ENCODE measurements at places on chromosomes 5 and 9. TPM values are rescaled to one million over a fixed set of nuclear protein-coding genes. Genes with fewer than 3 reads are reported as not detected.
A peak's percentile ranks its signal among the peaks of the same experiment; 100 is the strongest.

DNA sequence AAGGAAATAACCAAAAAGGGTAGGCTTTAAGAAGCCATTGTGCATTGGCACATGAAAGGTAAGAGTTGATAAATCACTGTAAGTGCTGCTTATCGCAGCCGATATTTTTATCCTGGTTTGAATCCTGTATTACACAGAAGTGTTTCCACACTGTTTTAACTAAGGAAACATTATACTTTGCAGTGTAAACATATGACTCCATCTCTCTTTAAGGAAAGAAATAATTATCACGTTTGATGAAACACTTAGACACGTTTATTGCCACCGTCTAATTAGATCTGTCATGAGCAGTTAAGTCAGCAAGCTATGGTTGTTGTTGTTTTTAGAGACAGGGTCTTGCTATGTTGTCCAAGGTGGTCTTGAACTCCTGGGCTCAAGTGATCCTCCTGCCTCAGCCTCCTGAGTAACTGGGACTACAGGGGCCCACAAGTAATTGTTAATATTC is 85.7 kb upstream of the TNFAIP8 start:
- DNase-seq = no peak

- peak; percentile 9 for DNase-seq
Observed at GRCh38 chr5:132761321-132762240, 14.4 kb downstream of the CCNI2 start.

DNA sequence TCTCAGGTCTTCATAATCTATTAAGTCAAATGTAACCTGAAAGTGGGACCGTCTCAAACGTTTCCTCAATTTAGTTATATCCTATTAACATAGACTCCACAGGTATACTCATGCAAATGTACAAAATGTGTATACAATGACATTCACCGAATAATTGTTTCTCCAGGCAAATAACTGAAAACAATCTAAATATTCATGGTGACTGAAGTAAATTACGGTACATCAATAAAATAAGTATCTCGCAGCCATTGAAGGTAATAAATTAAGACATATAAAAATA is 482 bp downstream of the IARS1 start:
- no peak for DNase-seq

DNA sequence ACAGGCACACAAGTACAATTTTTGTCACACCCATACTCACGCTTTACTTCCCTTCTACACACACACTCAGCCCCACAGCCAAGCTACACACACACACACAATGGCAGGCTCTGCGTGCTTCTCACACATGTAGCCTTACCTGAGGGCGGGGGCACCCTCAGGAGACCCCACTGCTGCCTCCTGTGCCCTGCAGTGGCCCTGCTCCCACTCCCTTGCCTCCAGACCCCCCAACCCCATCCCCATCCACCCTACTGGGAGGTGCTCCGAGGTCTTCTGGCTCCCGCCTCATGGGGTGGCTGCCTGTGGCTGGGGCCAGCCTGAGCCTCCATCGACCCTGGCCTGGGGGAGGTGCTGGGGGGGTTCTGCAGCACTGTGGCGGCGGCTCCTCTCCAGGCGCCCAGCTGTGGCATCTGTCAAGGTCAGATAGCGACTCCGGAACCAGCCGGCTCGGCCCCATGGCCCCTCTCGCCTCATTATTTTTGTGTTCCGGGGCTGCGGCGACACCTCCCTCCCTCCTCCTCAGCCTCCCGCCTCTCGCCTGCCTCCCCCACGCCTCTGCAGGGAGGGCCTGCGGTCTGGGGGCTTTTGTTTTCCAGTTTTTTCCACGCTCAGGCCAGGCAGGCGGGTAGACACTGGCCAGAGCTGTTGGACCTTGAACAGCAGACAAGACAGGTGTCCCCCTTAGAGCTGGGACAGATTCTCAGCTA is 21.7 kb downstream of the CXXC5 start:
- no peak for DNase-seq

GRCh38 chr5:153960269-153961215 is 78.2 kb downstream of the FAM114A2 start:
- DNase-seq = no peak

DNA sequence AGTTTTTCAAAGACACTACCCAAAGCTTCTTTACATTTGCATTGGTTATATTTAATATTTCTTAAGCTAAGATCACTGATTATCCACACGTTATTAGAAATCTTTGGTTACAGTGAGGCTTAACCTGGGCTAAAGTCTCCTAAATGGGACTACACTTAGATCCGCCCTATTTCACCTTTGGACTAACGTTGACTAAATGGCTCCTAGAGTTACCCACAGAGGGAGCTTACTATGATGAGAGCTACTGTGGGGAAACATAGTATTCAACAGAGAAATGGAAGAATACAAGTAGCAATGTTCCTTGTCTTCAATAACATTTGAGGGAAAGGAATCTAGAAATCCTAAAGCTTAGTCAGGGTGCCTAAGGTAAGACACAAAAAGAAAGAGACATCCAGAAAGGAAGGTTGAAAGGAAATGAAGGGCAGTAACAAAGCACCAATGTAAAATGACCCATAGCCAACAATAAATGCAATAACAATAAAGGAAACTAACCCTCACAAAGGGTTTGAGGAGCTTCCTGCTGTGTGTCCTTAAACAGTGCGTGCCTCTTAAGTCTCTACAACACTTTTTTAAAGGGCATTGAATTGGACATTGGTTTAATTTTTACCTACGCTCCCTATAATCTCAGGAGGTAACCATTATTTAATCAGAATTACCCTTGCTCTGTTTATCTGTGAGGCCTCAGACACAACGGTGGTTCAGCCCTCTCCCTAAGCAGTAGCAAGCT is 217.1 kb downstream of the PJA2 start:
- no peak for DNase-seq

The MARCOL gene
- total RNA-seq = not detected

DNA sequence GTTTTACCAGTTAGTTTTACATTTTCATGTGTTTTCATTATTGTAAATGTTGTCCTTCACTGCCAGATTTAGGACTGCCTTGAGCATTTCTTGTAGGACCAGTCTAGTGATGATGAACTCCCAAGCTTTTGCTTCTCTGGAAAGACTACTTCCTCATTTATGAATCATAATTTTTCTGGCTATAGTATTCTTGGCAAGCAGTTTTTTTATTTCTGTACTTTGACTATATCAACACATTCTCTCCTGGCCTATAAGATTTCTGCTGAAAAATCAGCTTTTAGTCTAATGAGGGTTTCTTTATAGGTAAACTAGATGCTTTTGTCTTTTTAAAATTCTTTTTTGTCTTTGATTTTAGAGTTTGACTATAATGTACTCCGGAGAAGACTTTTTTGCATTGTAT is 256.8 kb upstream of the GRAMD2B start:
- DNase-seq = no peak

The TSLP gene
- 0.66 TPM for total RNA-seq

The SLC23A1 gene
- total RNA-seq = 0.33 TPM

GRCh38 chr5:72015103-72015548 is 92.1 kb upstream of the MAP1B start:
- DNase-seq = no peak

- DNase-seq = no peak
Observed at GRCh38 chr9:35538361-35539234, 48.7 kb downstream of the RUSC2 start.

DNA sequence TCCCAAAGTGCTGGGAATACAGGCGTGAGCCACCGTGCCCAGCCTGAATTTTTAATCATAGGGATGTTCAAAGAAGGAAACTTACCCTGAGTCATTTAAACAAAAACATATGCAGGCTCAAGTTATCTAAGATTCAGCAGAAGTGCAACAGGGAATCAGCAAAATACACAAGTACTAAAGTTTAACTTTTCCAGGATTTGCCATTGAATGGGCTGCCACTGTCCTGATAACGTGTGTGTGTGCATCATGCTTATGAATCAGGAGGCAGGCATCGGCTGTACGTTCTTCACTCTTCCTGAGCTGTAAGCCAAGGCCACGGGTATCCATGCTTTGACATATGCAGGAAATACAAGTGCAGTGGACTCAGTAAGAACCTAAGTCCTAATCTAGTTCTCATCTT is 48.8 kb upstream of the FST start:
- DNase-seq = no peak

DNA sequence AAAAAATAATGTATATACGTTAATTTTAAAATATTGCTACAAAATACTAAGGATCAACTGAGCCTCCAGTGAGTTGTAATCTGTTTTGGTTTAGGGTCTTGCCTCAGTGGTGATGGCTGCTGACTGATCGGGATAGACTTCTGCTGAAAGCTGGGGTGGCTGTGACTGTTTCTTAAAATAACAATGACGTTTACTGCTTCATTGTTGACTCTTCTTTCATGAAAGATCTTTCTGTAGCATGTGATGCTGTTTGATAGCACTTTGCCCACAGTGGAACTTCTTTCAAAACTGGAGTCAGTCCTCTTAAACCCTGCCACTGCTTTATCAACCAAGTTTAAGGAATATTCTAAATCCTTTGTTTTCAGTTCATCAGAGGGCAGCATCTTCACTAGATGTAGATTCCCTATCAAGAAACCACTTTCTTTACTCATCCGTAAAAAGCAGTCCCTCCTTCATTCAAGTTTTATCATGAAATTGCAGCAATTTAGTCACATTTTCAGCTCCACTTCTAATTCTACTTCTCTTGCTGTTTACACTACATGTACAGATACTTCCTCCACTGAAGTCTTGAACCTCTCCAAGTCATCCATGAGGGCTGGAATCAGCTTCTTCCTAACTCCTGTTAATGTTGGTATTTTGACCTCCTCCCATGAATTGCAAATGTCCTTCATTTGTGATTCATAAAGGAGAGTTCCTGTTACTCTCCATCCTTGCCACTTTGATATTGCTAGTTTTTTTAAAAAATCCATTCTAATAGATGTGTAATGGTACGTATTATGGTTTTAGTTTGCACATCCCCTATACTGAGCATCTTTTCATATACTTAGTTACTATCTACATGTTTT is 41.5 kb upstream of the PTPDC1 start:
- DNase-seq = no peak

DNA sequence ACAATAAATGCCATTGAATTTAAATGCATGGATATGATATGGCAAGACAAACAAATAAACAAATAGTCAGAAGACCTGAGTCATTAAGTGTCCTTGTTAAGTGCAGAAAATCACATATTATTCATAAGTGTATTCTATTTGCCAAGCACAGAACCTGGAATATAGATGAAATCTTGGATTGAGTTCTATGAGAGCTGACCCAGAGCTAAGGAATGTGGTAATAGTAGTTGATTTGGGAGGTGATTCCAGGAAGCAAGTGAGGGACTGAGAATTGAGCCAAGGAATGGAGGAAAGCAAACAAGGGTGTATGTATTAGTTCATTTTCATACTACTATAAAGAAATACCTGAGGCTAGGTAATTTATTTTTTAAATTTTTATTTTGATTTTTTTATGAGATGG is 208.9 kb downstream of the TRIM32 start:
- DNase-seq = no peak

DNA sequence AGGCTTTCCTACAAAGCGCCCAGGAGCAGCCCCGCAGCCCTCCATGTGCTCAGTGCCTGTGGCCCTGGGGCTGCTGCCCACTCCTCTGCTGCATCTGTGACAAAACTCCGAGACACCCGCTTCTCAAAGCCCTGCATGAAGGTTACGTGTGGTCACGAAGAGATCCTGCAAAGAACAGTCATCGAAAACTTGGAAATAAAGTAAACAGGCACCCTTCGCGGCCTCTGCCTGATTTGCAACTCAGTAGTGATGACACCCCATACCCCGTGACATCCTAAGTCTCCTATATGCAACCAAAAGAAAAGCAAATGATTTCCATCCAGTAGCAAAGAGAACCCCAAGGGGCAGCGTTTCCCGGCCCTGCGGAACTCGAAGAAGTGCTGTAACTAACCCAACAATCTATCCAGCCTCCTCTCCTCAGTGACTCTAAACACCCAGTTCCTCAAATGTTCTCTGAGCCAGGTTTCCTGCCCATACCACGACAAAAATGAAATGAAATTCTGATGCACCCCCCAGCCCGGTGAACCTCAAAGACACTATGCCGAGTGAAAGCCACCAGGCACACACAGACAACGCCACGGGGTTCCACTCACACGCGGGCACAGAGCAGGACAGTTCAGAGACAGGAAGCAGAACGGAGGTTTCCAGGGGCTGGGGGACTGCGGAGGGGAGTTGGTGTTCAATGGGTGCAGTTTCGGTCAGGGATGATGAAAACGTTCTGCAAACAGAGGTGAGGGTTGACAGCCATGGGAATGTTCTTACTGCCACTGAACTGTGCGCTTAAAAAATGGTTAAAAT is 19.0 kb downstream of the NACC2 start:
- no peak for DNase-seq

- DNase-seq = no peak
Observed at GRCh38 chr9:73233359-73234007, 81.8 kb downstream of the ANXA1 start.

The SLC34A1 gene
- total RNA-seq = not detected

GRCh38 chr5:122940890-122941289 is 95.5 kb downstream of the SNX24 start:
- DNase-seq = no peak

DNA sequence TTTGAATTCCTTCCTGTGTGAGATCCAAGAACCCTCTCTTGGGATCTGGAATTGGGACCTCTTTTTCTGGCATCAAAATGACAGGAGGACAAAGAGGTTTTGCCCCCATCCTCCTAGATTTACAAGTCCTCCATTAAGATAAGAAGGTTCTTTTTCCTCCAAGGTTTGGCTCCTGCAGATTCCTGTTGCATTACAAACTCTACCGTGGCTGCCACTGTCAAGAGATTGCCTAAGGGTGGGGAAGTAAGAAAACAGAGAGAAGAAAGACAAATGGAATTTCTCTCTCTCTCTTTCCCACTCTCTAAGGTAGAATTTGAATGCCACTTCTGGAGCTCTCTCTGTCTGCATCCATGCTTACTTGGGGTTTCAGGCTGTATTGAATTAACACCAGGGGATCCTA is 12.0 kb upstream of the SVEP1 start:
- DNase-seq = no peak

DNA sequence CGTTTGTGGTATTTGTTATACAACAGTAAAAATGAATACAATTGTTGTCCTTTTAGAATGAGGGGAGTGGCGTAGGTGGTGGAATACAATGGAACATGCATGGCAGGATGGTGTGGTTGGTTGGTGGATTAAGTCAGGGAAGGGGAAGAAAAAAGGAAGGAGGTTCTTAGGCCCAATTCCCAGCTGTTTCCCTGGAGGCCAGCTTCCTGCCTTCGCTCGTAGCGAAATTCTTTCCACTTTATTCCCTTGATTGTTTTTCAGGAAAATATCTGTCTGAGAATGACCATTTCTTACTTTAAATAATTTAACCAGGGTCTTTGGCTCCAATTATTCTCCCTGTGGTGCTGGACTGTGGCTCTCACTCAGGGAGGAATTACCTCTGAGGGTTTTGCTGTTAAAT is 24.1 kb upstream of the DMAC1 start:
- DNase-seq = no peak

- DNase-seq = no peak
Observed at GRCh38 chr5:147918101-147918685, 11.9 kb upstream of the C5orf46 start.

The PDCD1LG2 gene
- total RNA-seq = 3.3 TPM

DNA sequence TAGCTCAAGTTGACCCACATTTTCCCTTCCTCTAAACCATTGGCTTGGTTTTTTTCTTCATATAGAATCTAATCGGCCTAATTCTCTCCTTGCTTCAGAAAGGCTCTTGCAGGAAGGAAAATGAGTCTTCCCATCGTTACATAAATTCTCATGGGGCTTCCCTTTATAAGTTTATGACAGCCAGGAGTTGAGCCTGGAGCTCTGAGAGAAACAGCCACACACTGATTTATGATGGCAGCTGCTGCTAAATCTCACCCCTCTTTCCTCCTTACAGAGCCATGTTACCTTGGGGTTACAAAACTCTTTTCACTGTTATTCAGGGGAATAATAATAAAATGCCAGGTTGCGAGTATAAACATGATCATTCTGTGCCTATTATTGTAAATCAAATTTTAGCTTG is 5.2 kb upstream of the RNF14 start:
- no peak for DNase-seq

Data from breast epithelium (tissue), 4 donors.